ENCODE measurements at places on chromosomes 12 and 14.

GRCh38 chr12:108325549-108325948 lies 13.6 kb downstream of the CMKLR1 start:
- no peak for DNase-seq

GRCh38 chr12:31781894-31782540 lies 53.2 kb upstream of the AMN1 start:
- DNase-seq = no peak

GRCh38 chr12:114958538-114958937 lies 274.6 kb upstream of the TBX3 start:
- no peak for DNase-seq

- peak; percentile 52 for DNase-seq
These were observed at the start of gene BCL7A for GRCh38 chr12:122021822-122022392. BCL7A (plus strand) TSS chr12:122021884; CDS start chr12:122022092, 208 bp downstream.

GRCh38 chr12:92571844-92572543 lies 130.8 kb upstream of the PLEKHG7 start:
- no peak for DNase-seq

GRCh38 chr14:97785495-97785894 lies 988.3 kb downstream of the VRK1 start:
- no peak for DNase-seq

DNA sequence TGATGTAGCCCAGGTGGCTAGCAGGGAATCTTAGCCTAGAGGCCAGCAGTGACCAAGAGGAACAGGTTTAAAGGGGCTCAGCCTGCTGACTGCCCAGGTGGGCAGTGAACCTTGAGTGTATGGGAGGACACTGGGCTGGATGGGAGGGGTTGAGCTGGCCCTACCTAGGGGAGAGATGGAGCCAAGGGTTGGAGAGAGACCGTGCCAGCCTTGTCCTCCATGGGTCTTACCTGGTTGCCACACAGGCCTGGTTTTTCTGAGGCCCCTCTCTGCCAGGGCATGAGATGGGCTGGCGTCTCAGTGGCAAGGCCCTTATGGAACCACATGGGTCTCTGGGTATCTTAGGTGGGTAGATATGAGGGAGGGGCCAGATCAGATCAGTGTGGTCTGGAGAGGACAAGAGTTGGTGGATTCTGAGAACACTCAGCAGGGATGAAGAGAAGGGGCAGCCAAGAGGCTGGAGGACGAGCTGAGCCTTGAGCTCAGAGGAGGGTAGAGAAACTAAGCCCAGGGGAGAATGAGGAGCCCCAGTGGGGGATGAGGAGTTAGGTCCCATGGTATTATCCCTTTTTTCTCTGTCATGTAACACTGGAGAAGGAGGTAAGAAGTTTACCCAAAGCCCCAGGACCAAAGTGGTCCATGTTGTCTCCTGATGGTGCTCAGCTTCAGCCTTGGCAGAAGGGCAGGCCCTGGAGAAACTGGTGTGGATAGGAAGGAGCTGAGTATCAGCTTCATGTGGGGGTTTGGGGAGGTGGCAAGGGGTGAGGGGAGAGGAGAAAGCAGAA lies 3.7 kb downstream of the GZMB start:
- no peak for DNase-seq

DNA sequence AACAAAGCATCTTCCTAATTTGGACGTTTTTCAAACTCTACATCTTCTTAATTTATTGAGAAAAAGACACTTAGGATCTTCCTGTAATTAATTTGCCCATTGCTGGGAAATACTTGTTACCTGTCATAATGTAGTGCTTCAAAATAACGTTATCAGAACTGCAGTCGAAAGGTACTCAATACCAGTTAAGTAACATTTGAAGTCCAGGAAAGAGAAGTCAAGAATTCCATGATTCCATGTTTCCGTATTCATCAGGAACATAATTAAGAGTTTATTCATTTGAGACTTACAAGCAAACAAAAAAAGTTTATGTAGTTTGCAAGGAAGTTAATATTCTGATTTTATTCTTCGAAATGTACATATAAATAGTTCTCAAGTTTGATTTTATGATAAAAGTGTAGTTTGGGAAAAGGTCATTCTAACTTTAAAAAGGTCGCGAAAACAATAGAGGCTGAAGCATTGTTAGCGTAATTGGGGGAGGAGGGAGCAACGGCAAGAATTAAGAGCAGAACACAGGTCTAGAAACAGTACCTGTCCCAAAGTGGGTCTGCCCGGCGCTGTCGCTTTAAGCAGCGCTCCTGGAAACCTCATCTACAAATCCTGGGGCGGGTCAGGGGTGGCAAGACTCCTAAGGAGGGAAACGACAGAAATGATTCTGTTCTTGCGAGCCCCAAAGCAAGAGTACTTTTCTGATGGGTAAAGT lies 1.2 kb upstream of the KCNMB4 start:
- DNase-seq = no peak

GRCh38 chr14:34628681-34629135 lies 1.2 kb downstream of the SNX6 start:
- no peak for DNase-seq

DNA sequence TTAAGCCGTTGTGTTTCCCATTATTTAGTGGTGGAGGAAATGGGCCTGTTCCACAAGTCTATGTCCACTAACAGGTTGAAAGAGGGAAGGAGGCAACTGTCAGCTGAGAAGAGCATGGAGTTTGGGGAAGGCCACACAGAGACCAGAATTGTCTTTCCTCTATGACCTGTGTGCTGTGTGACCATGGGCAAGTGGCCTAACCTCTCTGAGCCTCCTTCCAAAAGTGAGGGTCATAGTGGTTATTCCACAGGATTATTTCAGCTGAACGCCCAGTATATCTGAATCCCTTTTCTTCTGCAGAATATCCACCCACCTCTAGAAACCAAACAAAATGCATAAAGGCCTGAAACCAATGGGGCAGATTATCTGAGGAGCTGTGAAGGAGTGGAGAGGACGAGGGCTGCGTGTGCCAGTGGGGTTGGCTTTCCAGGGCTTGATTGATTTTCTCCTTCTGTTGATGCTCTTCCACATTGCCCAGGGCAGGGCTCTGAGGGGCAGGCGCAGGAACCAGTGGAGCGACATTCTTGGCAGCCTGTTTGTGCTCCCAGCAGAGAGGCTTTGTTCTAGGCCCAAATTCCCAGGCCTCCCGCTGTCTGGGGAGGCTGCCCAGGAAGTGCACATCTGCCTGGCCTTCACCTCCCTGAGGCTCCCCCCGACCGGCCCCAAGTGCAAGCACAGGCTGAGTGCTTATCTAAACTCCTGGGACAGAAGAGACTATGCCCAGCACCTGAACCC lies 452.7 kb downstream of the BCL11B start:
- DNase-seq = no peak

GRCh38 chr12:22919883-22920282 lies 294.9 kb downstream of the ETNK1 start:
- DNase-seq = no peak

DNA sequence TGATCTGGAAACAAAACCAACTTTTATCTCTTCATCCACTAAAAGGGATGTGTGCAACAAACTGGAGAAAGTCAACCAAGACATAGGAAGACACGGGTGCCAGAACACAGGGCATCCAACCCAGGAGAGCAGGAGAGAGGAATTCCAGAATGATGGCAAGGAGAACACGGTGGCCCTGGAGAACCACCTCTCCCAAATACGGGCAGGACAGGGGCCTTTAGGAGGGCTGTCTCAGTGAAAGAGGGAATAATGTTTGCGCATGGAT lies 93.4 kb upstream of the EGLN3 start:
- DNase-seq = no peak

- no peak for DNase-seq
These were observed 16.2 kb upstream of the RIN3 start for GRCh38 chr14:92497391-92497790.

- no peak for DNase-seq
These were observed 24.6 kb upstream of the BATF start for GRCh38 chr14:75497701-75498100.

- DNase-seq = no peak
These were observed 46.1 kb downstream of the TMTC3 start for GRCh38 chr12:88188180-88188579.

DNA sequence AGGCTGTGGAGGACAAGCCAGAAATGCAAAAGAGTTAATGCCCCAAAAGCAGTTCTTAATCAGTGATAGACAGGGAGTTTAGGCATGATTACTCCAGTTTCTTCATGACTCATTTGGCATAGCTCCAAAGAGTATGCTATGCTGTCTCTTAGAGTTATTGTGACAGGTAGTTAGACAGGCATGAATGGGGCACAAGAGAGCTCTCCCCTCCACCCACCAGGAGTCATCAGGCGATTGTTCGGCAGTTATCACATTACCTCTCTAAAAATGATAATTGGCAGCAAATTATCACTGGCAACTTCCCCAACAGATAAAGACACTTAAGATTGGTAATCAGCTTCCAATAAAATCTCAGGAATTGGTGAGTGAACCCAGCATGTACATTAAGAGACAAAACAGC lies 320.1 kb downstream of the DAD1 start:
- DNase-seq = no peak

- DNase-seq = no peak
These were observed 16.4 kb upstream of the VWF start for GRCh38 chr12:6140651-6141447.

GRCh38 chr14:88866305-88866704 lies 41.9 kb downstream of the TTC8 start:
- no peak for DNase-seq

- no peak for DNase-seq
These were observed 25.7 kb downstream of the NUAK1 start for GRCh38 chr12:106113042-106113441.

DNA sequence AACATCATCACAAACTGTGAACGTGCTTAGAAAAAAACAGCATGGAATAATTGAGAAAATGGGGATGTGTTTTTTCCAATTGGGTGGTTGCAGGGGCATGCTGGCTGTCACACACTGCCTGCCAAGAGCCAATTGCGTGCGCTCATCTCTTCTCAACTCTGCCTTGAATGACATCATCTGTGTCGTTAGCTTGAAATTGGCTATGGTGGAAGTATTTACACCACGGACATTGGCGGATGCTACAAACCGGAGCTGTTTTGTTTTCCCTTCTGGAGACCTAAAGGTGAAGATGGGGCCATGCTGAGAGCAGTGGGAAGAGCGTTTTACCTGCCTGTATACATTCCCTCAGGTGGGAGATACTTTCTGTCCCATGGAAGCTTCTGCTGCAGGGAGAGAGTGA lies 71.5 kb downstream of the PRMT8 start:
- DNase-seq = no peak

GRCh38 chr14:93981316-93982229 lies 5.2 kb upstream of the ASB2 start:
- no peak for DNase-seq

DNA sequence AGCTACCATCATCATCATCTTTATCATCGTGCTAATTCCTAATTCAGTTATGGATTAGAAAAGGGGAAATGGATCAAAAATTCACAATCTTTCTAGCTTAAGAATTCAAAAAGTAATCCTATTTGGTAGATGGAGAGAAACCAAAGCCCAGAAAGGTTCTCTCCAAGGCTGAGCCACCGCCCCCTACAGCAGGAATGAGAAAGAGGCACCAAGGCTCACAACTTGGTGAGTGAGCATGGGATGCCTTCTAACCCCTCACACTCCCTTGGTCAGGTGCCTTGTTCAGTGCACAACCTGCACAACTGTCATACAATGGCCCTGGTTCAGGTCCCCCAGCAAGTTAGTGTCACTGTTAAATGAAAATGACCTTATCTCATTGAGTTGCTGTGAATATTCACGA lies 171.5 kb downstream of the ANO2 start:
- DNase-seq = no peak

- DNase-seq = no peak
These were observed 96.0 kb upstream of the NEDD1 start for GRCh38 chr12:96811083-96811482.

DNA sequence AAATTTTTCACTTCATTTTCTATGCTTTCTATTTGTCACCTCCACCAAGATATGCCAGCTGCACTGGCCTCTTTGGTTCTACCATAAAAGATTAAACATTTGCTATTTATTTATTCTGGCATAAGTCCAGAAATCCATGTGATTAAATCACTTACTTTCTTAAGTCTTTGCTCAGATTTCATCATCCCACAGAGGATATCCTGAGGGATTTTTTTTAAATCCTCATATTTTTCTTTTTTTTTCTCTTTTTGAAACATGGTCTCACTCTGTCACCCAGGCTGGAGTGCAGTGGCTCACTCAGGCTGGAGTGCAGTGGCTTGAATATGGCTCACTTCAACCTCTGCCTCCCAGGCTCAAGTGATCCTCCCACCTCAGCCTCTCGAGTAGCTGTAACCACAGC lies 645.4 kb upstream of the ATXN7L3B start:
- no peak for DNase-seq

DNA sequence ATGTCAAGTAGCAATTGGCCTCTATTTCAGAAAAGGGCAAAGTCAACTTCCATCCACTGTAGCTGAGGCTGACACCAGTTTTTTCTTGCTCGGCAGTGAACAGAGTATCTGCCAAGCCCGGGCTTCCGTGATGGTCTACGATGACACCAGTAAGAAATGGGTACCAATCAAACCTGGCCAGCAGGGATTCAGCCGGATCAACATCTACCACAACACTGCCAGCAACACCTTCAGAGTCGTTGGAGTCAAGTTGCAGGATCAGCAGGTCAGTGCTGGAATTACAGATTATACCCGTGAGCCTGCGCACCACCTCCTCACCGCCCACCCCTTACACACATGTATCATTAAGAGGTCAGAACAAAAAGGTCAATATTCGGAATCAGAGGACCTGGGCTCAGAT lies 19.4 kb downstream of the EVL start:
- no peak for DNase-seq

- no peak for DNase-seq
These were observed 254.1 kb downstream of the NRXN3 start for GRCh38 chr14:78424311-78424710.

DNA sequence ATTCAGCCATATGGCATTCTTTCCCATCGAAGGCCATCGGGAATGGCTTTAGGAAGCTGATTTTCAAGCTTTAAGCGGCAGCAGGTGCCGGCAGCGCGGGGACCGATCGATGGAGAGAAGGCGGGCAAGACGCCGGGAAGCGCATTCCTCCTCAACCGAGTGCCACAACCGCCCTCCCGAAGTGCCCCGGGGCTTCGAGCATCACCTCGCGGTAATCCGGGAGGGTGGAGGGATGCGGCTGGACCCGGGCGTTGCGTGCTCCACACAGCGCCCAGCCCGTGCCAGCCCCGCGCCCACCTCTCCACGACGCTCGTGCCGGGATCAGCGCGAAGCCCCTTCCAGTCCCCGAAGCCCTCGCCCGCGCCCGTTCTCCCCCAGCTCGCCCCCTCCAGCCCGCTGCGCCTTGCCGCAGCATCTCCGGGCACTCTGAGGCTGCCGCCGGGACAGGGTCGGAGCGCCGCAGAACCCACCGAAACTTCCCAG lies 3.2 kb downstream of the USP44 start:
- no peak for DNase-seq

All from substantia nigra (tissue), 51 donors.